Heart right ventricle (tissue), 16 donors: ENCODE measurements at places on chromosomes 7 and 10. TPM values are rescaled to one million over a fixed set of nuclear protein-coding genes. Genes with fewer than 3 reads are reported as not detected.

Gene ZPBP
- not detected for total RNA-seq

GRCh38 chr10:63128443-63128842 lies 4.7 kb upstream of the NRBF2 start:
- H3K27ac ChIP-seq: no peak overlapping the region
- peaks cover 7% of the 10 kb centered on the region for H3K4me1 ChIP-seq
- DNase-seq: no peak

GRCh38 chr7:94087664-94088352 lies 83.7 kb upstream of the BET1 start:
- peaks cover 3% of the 10 kb centered on the region for H3K27me3 ChIP-seq
- H3K27ac ChIP-seq: no peak overlapping the region
- H3K4me3 ChIP-seq: peak overlapping the region; percentile 37
- peak; percentile 51 for DNase-seq

Gene SEMA3D
- 1.1 TPM for total RNA-seq

Gene FFAR4
- total RNA-seq: 0.31 TPM

- no peak overlapping the region for H3K27ac ChIP-seq
- DNase-seq: no peak
- H3K27me3 ChIP-seq: no peaks in the 10 kb centered on the region
- H3K36me3 ChIP-seq: no peaks in the 10 kb centered on the region
- no peak overlapping the region for H3K4me3 ChIP-seq
Measured at GRCh38 chr10:21993360-21994001, 10.0 kb downstream of the DNAJC1 start.

Gene HELLS
- total RNA-seq: 0.49 TPM

DNA sequence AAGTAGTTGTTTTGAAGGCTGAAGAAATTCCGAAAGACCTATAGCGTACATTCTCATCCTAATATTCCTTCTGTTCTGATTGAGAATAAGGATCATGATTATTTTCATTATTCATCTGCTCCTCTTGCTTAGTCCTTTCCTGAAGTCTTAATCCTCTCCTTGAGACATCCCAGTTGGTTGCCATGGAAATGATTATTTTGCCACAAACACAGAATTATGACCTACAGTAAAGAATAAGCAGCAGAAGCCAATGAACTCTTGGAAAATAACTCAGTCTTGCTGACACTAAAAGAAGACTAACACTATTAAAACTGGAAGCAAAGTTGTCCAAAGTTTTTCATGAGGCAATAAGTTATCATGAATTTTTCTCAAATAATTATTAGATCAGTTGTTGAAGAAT lies 47.8 kb upstream of the JAZF1 start:
- H3K27me3 ChIP-seq: no peaks in the 10 kb centered on the region
- no peak overlapping the region for H3K4me3 ChIP-seq
- no peaks in the 10 kb centered on the region for H3K4me1 ChIP-seq
- no peak overlapping the region for H3K27ac ChIP-seq
- DNase-seq: no peak

Gene GATA3
- 1.2 TPM for total RNA-seq

Gene MNX1
- total RNA-seq: not detected

DNA sequence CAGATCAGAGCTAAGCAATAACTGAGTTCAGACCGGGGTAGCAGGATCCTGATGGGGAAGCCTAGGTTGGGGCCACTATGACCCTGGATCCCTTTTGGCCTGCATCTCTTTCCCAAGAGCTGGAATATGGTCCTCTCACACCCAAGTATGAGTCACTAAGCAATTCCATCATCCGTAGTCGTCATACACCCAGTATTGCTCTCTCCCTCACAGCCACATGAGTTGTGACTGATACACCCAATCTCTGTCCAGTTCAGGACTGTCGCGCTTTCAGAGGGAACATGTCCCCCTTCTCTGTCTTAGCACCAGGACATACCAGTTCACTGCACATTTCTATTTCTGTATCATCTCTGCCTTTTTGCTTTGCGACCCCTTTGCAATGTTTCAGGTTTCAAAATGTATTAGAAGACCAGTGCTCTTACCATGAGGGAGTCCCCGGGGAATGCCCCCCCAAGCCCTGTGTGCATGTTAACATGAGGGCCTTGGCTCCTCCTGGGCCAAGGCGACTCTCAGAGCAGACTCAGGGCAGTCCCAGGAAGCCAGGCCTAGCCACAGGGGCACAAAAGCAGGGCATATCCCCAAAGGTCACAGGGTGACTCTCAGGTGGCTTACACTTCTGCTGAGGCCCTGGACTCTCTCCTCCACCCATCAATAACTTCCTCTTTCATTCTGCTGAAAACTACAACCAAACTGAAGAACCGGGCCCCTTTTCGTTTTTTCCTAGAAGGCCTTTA lies 75.3 kb upstream of the SAMD8 start:
- no peak overlapping the region for H3K27ac ChIP-seq
- no peak for DNase-seq
- no peaks in the 10 kb centered on the region for H3K36me3 ChIP-seq
- no peaks in the 10 kb centered on the region for H3K4me1 ChIP-seq

Gene ITGA8
- 1.4 TPM for total RNA-seq

GRCh38 chr10:8323428-8324054 lies 269.1 kb downstream of the GATA3 start:
- no peak for DNase-seq
- no peaks in the 10 kb centered on the region for H3K4me1 ChIP-seq
- no peaks in the 10 kb centered on the region for H3K36me3 ChIP-seq

DNA sequence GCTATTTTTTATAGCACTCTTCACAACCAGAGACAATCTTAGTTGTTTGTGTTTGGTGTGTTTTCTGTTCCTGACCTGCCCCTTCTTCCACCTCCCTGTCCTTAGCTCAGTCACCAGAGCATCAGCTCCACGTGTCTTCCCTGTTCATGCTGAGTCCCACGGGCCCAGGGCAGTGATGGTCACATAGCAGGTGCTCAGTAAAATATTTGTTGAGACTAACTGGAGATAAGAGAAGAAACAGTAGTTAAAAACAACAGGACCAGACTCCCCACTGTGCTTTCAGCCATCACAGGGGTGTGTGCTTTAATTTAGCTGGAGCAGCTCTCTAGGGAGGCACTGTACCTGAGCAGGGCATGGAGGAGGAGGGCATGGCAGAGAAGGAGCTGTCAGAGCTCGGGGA lies 307.3 kb upstream of the ZNF32 start:
- no peak overlapping the region for H3K27ac ChIP-seq
- DNase-seq: no peak
- no peaks in the 10 kb centered on the region for H3K27me3 ChIP-seq

DNA sequence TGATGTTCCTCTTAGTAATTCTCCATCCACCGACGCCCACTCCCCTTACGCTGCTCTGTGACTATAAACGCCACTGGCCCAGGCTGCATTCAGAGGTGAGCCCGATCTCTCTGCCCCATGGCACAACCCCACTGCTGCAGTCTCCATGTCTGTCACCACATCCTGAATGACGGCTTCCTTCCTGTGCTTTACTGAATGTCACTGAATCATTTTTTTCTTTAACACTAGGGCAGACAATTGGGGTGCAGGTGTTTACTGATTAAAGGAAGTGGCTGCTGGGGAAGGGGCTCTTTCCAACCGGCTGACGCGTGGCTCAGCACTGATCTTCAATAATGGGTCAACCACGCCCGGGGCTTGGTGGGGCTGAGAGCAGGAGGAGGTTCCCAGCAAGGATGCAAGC lies 208.3 kb downstream of the USP6NL start:
- H3K4me3 ChIP-seq: no peak overlapping the region
- no peak overlapping the region for H3K27ac ChIP-seq
- peaks cover 17% of the 10 kb centered on the region for H3K4me1 ChIP-seq
- no peaks in the 10 kb centered on the region for H3K36me3 ChIP-seq

Gene C10orf62
- 1.7 TPM for total RNA-seq

DNA sequence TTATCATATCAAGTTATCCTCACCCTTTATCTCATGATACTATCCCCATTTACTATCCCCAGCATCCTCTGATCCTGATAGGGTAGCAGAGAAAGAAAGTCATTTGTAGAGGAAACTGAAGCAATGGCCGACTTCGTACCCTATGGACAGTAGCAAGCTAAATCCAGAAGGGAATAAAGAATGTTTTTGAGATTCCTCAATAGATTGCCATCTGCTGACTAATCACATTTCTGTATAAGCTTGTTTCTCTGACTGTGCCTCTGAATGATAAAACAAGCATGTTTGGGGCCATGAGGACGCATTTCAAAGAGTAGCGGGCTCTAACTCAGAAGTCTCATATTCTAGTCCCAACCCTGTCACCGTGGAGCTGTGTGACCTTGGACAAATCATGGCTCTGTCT lies 13.2 kb upstream of the FAM107B start:
- H3K36me3 ChIP-seq: no peaks in the 10 kb centered on the region
- DNase-seq: no peak
- H3K4me1 ChIP-seq: no peaks in the 10 kb centered on the region
- H3K4me3 ChIP-seq: no peak overlapping the region
- H3K27ac ChIP-seq: no peak overlapping the region

- no peak for DNase-seq
- H3K27me3 ChIP-seq: no peaks in the 10 kb centered on the region
- no peak overlapping the region for H3K4me3 ChIP-seq
- no peaks in the 10 kb centered on the region for H3K36me3 ChIP-seq
- no peak overlapping the region for H3K27ac ChIP-seq
- H3K4me1 ChIP-seq: no peaks in the 10 kb centered on the region
Measured at GRCh38 chr7:111486472-111487142, 75.7 kb downstream of the IMMP2L start.

Gene CH25H
- total RNA-seq: 0.39 TPM

DNA sequence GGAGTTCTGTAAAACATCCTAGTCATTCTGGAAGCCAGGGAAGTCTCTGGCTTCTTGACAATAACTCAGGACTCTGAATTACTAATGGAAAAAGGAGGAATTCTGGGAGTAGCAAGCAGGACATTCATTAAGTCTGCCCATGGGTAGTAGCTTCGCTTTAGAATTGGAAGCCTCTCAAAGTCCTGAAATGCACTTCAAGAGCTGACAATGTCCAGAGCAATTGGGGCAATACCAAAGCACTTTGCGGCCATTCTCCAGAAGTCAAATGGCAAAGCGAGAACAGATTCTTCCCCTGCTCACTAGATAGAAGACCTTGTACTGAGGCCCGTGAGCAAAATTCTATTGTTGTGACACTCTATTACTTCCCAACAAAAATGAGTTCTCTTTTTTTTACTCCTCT lies 150.3 kb upstream of the FRMD4A start:
- no peak overlapping the region for H3K4me3 ChIP-seq
- no peak overlapping the region for H3K27ac ChIP-seq
- H3K27me3 ChIP-seq: no peaks in the 10 kb centered on the region

DNA sequence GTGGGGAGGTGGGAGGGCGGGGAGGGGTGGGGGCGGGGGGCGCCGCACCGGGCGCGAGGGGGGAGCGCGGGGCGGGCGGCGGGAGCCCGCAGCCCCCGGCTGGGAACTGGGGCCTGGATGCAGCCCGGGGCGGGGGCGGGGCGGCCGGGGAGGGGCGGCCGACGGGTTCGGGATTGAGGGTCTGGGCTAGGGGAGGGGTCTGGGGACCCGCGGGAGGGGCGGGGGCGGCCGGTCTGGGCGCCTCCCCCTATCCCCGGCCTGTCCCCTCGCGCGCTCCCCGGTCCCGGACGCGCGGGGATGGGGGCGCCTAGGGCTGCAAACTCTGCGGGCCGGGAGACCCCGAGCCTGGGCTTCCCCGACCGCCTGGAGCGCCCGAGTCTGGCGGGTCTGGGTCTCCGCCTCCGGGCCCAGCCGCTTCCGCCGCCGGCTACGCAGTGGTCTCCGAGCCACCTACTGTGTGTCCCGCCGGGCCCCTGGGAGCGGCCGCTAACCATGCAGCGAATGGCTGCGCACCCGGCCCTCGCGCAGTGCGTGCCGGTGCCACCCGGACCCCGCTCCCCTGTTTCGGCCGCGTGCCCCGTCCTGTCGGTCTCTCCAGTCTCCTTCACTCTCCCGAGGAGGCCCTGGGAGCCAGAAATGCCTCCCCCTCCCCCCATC lies 375 bp upstream of the FGF8 start:
- DNase-seq: no peak
- H3K36me3 ChIP-seq: no peaks in the 10 kb centered on the region
- peaks cover 36% of the 10 kb centered on the region for H3K4me1 ChIP-seq

GRCh38 chr10:100923580-100923979 lies 10.8 kb downstream of the SLF2 start:
- H3K27me3 ChIP-seq: no peaks in the 10 kb centered on the region
- H3K4me1 ChIP-seq: peaks cover 7% of the 10 kb centered on the region
- H3K27ac ChIP-seq: no peak overlapping the region
- H3K36me3 ChIP-seq: peaks cover 67% of the 10 kb centered on the region
- H3K4me3 ChIP-seq: no peak overlapping the region

- H3K4me3 ChIP-seq: no peak overlapping the region
- H3K27me3 ChIP-seq: no peaks in the 10 kb centered on the region
- peaks cover 13% of the 10 kb centered on the region for H3K4me1 ChIP-seq
- peak; percentile 14 for DNase-seq
- H3K27ac ChIP-seq: no peak overlapping the region
Measured at GRCh38 chr10:30151581-30152389, 92.4 kb upstream of the JCAD start.

DNA sequence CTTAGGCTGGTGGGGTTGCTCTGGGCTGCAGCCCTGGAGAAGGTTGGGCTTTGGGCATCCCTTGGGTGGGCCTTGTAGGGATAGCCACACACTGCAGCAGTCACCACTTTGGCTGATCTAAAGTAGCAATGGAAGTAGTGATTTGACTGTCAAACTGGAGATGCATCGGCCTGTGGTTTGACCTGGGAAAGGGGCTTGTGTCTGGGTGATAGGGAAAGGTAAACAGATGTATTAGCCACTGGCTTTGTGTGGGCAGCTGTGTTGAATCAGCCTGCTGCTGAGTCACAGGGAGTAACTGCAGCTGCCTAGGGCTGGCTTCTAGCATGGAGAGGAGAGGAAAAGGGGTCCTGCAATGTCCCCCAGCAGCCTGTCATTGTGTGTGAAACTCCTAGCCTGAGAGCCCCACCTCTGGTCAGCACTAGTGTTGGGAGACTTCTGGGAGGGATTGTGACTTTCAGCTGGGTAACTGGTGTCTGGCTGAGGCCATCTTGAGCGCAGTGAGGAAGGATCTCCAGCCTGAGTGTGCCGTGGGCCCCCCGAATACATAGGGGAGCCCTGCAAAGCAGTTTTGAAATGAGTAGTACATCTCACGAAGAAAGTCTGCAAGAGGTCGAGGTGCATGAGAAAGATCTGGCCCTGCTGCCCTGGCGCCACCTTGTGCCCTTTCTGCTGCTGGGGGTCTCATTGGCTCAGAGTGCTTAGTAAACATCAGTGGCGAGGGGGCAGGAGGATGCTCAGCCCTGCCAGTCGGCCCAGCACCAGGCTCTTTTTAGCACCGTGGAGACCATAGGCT lies 117.3 kb downstream of the FANK1 start:
- no peaks in the 10 kb centered on the region for H3K36me3 ChIP-seq
- H3K4me3 ChIP-seq: no peak overlapping the region
- no peaks in the 10 kb centered on the region for H3K4me1 ChIP-seq

Gene GALNT17
- total RNA-seq: 60.6 TPM

DNA sequence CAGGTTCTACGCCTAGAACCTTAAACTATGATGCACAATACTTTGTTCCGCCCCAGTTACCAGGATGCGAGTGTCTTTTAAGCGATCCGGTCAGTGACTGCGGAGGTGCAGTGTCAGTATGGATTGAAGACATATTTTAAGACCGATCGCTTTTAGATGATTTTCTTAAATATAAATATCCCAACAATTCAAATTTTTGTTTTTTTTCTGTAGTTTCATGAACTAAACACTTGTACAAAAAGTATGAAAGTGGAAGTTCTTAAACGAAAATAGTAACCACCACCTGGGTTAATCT lies 835 bp downstream of the COMMD3 start:
- DNase-seq: no peak
- no peaks in the 10 kb centered on the region for H3K27me3 ChIP-seq
- H3K4me1 ChIP-seq: peaks cover 38% of the 10 kb centered on the region
- H3K4me3 ChIP-seq: peak overlapping the region; percentile 91
- peak overlapping the region; percentile 96 for H3K27ac ChIP-seq

Gene FRAT1
- 2.7 TPM for total RNA-seq

Gene EVX1
- not detected for total RNA-seq
